Motor neuron (in vitro differentiated cells): ENCODE measurements at places on chromosomes 5 and 9. TPM values are rescaled to one million over a fixed set of nuclear protein-coding genes. Genes with fewer than 3 reads are reported as not detected.

GRCh38 chr5:4374866-4375265 is 765.3 kb upstream of the ADAMTS16 start:
- ATAC-seq, result no peak

DNA sequence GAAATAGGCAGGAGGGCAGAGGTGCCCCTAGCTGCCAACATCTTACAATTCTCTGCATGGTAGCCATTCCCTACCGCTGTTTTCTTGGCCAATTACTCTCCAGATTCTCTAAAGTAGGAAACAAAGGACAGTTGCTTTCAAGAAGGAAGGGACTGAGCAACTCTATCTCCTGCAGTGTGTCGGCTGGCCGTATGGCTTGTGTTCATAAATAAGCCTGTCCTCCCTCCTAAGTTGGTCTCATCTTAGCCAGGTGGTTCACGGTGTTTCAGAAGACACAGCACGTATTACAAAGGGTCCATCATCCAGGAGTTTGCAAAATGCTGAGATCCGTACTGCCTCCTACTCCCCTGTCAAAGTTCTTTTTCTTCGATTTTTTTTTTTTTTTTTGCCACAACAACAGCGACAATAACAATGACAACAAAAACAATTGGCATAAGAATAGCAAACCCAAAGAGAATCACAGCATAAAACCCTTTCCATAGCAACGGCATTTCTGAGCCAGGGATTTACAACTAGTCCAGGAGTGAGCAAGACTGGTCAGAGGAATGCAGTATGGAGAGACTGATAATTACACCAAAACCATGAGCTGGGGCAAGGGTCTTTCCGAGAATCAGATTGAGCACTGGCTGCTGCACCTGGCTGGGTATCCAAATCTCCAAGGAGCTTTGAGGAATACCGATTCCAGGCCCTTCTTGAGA is 212.8 kb downstream of the SLIT3 start:
- no peak for ATAC-seq

GRCh38 chr5:41787265-41787664 is 83.0 kb downstream of the OXCT1 start:
- ATAC-seq, result no peak

Gene INSYN2B
- 7.6 and 10.1 TPM in 2 replicates for total RNA-seq

DNA sequence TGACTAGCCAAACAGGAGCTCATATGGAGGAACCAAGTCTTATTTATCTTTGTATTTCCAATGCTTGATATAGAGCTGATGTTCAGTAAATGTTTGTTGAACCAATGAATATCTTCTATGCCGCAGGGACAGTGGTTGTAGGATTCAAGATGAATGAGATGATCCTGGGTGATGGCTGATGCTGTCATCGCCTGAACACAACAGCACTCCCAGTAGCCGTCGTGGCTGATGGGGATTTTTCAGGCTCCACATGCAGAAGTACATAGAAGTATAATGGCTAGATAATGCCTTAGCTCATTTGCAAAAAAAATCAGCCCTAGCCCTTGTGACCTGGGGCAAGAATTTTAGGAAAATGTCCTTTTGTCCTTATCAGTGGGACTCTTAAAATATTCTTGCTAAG is 69.0 kb upstream of the OR13F1 start:
- ATAC-seq, result no peak

GRCh38 chr9:126591083-126591482 is 22.6 kb upstream of the LMX1B start:
- no peak for ATAC-seq

DNA sequence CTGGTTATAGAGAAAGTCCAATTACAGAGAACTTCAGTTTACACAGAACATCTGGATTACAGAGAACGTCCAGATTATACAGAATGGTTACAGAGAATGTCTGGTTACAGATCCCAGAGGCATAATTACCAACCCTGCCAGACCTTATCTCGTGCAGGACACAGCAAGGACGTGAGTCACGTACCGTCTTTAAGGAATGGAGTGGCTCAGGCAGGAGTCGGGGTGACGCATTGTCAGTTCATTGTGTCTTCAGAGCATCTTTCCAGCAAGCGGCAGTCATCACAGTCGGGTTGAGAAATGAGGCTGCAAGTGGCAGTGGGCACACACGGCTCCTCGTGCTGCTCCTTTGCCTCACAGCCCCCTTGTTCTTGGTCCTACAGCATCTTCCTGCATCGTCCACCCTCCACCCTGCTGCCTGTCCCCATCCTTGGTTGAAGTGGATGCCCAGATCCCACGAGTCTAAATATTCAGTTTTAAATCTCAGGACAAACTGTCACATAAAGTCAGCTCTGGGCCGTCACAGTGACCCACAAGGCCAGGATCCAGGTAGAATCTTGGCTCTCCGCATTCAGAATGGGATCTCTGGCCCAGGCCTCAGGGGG is 30.0 kb upstream of the SLC6A19 start:
- no peak for ATAC-seq

DNA sequence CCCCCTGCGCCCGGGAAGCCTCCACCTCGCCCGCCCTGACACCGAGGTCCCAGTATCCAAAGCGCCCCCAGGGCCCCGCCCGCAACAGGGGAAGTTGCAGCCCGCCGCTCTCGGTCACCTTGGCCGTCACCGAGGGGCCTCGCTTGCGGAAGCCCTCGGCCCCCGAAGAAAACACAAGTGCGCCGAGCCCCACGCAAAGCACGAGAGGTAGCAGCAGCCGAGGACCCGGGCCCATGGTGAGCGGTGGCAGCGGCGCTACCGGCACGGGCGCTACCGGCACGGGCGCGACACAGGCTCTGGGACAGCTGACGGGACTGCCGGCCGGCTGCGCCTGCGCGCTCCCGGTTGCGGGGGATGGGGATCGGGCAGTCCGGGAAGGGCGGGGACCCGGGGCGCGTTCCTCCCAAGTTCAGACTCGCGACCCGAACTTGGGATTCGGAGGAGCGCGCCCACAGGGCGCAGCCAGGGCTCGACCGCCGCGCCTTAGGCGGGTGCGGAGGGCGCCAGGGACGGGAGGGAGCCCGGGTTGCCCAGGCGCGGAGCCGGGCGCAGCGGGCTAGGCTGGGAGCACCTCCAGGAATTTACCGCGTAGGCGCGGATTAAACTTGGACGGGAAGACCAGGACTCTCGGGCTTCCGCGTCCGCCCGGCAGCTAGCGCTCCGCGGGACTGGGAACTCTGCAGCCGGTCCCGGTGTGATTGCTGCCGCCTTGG is at the start of gene PPIC:
Gene PPIC, minus strand, starts transcription at position 335 of the 713 bp plus-strand sequence. Its CDS starts 100 bp downstream, at position 235.
- ATAC-seq, result peak; percentile 81

DNA sequence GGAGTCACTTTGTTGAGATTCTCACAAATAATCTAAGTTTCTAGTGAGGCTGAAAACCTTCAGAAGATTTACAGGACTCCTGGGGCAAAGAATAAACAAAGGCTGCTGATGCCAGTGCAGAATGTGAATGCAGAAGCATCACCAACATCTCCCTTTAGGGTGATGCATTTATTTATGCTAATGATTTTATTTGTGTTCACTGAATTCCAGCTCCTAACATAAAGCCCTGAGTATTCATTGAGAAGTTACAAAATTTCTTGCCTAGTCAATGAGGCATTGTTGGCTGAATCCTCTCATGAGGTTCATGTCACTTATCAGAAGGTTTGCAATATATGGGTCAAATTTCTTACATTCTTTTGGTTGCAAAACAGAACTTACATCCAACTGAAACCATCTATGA is 70.0 kb downstream of the GRIN3A start:
- ATAC-seq, result no peak

- ATAC-seq, result no peak
These were observed 5.7 kb downstream of the SRP19 start for GRCh38 chr5:112866739-112867138.

DNA sequence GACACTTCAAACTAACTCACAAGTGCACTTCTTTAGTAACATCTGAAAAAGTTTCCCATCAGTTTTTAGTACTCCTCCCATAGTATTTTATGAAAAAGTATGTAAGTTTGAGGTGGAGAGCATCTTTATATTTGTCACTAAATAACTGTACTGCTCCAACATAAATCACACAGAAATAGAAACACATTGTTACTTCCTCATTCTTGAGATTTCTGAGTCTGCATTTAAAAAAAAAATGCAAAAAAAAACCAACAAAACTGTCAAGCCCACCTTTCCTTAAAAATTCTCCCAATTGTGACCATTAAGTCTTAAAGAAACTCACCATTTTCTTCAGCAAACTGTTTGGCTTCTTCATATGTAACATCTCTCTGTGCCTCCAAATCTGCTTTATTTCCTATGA is 18.7 kb downstream of the RAB14 start:
- no peak for ATAC-seq

Gene OR1Q1
- not detected in 2 replicates for total RNA-seq

DNA sequence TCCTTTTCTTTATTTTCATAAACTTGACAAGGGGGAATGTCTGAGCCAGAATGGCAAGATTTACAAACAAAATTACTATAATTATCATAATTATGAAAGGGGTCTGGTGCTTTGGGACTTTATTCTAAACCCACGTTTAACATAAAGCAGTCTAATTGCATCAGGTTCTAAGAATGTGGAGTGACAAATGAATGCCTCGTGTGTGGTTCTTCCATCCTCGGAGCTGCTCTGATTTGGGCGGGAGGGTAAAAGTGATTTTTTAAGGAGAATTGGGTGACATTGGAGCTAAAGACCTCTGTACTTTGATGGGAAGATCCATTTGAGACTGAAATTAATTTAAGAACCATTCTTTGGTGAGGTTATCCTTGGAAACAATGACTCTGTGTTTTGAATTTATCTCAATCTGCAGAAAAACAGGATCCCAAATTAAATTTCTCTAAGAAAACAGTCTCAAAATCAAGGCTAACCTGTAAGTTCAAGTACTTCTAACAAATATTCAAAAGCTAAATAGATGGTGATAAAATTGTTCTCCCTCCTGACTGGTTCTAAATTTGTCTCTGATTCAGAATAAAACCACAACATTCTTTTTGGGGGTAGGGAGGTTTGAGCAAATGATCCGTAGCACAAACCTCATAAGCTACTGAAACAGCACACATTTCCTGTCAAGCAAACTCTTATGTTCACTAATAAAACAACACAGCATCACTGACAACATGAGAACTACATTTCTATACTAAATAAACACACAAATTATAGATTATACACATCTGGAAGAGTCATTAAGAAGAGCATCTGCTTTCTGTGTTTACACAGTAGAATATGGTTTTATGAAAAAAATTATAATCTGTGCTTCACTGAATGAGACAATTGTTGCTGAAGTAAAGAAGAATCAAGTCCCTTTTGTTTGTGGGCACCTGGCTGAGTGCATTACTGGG is 85.5 kb downstream of the DCP2 start:
- peak; percentile 21 for ATAC-seq

Gene ADAMTS2
- total RNA-seq, result 0.75 and 1.4 TPM in 2 replicates

Gene BARHL1
- total RNA-seq, result 0.14 and 0.30 TPM in 2 replicates

Gene MRPL22
- 34.3 and 41.1 TPM in 2 replicates for total RNA-seq

DNA sequence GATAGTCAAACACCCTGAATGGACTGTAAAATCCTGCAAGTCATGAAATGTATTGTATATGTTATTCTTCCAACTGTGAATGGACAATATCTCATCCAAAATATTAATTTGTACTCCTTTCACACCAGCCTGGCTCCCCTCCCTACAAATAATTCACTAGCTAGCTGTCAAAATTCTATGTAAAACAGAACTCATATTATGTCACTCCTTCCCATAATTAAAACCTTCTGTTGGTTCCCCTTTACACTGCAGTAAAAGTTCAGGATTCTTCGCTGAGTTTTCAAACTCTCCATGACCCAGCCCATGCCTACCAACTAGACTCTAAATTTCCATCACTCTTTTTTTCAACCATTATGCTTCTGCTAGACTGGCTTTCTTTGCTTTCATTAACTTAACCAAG is 857.1 kb downstream of the TAF11L14 start:
- no peak for ATAC-seq

- ATAC-seq, result no peak
These were observed 382 bp upstream of the CDKN2B start for GRCh38 chr9:22009506-22009867.

DNA sequence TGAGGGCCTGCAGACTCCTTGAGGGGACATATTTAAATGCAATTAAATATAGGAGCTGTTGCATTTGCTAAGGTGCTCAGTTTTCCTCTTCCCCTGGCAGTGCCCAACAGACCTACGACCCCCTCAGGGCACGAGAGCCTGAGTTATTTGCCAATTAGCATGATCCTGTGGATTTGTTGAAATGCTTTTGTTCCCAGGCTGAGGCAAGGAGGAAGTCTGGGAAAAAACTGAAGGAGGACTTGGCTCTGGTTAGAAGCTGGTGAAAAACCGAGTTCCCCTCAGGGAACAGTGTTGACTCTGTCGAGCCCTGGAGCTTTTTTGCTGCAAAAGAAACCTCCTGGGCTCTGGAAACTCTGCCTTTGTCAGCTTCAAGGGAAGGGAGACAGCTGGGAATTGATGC is 103.6 kb upstream of the SHB start:
- peak; percentile 68 for ATAC-seq

DNA sequence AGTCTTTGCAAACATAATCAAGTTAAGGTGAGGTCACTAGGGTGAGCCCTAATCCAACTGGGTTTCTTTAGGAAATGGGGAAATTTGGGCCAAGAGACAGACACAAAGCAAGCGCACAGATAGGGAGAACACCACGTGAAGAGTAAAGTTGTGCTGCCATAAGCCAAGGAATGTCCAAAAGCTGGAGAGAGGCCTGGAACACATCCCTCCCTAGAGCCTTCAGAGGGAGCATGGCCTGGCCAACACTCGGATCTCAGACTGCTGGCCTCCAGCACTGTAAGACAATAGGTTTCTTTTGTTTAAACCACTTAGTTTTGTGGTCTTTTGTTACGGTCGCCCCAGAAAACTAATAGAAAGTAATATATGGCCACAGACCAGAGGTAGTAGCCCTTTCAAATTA is 8.1 kb upstream of the ROR2 start:
- no peak for ATAC-seq

DNA sequence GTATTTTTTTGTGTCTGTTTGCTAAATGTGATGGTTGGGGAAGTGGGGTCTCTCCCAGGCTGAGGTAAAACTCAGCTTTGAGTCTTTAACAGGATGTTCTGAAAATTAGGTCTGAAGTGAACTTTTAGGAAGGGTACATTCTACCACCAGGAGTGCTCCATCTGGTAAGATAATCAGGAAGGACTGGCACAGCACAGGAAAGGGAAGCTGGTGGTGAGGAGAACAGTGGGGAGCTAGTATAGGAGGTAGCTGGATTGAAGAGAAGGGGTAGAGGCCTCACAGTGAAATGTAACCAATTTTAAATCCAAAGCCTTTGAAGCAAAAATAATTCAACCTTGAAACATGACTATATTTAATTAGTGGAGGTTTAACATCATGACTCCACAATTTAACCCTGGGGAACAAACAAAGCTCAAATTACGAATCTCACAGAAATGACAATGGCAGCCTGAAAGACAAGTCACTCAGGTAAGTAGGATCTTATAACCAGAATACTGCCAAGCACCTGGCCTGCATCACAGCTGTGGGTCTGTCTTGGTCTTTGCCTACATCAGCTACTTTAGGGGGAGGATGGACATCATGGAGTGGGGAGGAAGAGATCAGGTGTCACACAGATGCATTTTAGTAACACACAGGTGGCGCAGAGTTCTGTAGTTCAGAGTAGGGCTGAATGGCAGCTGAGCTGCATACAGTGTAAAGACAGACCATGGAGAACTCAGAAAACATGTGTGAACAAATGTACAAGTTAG is 445.3 kb downstream of the DMRT2 start:
- no peak for ATAC-seq

Gene F2RL2
- 1.1 and 1.2 TPM in 2 replicates for total RNA-seq

Gene PCDHB3
- 1.9 and 2.1 TPM in 2 replicates for total RNA-seq
